Choroid plexus epithelial cell (primary cell): ENCODE measurements at places on chromosomes 11 and 22.

DNA sequence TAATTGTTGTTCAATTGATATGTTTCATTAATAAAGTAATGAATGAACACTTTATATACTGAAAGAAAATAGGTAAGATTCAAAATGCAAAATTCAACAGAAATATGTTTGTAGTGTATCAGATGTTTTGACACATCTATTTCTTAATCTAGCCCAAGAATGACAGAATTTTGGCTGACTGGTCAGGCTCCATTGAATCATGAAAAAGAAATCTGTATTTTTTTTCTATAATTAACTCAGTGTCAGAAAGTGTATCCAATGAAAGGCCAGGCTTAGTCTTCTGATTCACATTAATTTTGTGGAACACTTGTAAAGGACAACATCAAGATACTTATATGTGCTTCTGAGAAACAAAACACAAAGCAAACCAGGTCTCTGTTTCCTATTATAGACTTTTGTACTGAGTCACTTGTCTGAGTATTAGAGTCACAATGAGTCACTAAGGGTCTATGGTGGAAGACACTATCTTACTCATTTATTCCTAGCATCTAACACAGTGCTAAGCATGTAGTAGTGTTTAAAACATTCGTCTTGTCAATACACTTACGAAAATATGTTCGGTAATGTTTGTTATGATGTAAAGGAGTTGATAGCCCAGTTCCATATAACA lies 297.7 kb upstream of the CCDC90B start:
- peak; percentile 10 for DNase-seq

DNA sequence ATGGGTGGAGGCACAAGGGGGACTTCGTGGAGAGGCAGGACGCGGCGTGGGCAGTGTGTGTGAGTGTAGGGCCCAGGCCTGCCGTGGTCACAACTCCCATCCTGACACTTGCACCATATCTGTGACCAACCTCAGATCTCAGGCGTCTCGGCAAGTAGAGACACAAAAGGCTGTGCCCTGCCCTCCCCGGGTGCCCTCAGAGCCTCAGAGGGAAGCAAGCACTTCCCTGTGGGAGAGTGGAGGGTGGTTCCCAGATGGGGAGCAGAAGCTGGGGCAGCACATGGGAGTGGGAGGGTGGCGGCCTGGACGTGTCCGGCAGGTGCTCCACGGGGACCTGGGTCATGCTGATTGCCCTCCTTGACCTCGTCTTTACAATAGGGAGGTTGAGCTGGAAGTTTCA lies 20.4 kb downstream of the B3GAT1 start:
- DNase-seq: no peak

- no peak for DNase-seq
These were observed 26.7 kb downstream of the ALKBH3 start for GRCh38 chr11:43907028-43907975.

DNA sequence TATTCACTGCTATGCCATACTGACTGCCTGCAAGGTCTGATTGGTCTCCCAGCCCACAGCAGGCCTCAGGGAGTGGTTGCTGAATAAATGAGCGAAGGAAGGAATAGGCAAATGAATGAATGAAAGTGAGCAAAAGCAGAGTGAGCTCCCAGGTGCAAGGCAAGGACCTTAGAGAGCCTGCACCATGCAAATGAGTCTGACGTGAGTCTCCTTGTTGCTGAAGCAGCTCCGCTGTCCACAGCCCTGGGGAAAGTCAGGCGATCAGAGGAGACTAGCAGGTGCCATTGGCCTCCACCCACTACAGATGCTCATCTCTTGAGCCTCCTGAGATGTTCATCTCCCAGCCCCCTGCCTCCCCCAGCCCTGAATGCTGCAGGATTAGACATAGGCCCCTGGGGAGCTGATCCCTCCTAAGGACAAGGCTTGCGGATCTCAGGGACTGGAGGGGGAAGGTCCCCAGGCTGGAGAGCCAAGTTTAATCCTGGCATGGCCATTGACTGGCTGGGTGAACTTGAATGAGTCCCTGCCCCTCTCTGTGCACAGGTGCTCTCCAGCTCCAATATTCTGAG lies 22.1 kb downstream of the GDPD5 start:
- no peak for DNase-seq

- peak; percentile 53 for DNase-seq
These were observed 12.9 kb downstream of the RELT start for GRCh38 chr11:73389134-73389525.

- DNase-seq: no peak
These were observed 113.0 kb downstream of the PTPRJ start for GRCh38 chr11:48093323-48093722.

DNA sequence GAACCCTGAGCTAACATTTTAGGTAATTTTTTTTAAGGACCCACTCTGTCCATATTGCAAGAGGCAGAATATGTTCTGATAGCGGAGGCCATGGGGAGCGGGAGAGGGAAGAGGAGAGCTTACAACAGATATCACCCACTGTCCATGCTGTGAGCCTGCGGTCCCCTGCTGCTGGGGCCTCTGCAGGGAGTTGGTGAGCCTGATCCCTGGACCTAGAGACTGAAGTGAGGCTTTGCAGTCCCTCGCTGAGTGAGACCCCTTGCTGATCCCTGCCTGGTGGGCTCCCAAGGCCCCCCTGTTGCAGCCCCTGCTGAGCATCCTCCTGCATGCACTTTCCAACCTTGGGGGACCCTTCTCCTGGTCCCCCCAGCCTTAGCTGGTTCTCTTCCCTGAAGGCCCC lies 12.5 kb downstream of the MIF start:
- no peak for DNase-seq

DNA sequence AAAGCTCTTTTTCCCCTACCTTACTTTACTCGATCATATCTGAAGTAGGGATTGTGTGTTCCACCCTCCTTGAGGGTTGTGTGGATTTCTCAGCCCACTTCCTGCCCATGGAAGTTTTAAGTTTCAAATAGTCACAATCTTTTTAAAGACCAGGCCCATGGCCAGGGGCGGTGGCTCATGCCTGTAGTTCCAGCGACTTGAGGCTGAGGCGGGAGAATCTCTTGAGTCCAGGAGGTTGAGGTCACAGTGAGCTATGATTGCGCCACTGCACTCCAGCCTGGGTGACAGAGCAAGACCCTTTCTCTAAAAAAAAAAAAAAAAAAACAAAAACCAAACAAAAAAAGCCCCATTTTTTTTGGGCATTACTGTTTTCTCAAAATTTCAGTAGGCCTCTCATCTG lies 36.3 kb upstream of the LRRC10B start:
- DNase-seq: no peak

DNA sequence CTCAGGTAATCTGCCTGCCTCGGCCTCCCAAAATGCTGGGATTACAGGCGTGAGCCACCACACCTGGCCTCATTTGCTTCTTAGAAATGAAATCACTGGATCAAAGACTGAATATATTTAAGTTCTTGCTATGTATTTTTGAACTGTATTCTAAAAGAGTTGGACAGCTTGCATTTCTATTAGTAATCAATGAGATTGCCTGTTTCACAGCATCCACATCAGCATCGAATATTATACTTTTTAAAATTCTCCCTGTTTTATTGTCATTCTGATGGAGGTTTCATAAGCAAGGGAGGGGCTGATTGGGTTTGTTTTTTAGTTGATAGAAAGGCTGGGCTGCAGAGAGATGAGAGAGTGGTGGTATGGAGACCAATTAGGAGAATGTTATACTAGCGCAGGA lies 68.7 kb upstream of the CREB3L1 start:
- DNase-seq: no peak

DNA sequence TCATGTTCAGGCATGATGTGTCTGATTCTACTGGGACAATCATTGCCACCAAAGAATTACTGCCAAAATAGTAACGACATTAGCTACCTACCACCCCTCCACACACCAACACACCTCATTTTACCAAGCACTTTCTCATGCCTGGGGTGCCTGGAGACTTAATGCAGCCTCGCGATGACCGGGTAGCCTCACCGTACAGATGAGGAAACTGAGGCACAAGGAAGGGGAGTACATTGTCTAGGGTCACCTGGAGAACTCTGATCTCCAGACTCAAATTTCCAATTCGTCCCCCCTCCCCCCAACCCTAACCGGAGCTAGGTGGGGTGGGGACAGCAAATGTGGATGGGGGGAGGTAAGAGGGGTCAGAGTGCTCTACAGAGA lies 2.7 kb upstream of the RTN4RL2 start:
- no peak for DNase-seq

DNA sequence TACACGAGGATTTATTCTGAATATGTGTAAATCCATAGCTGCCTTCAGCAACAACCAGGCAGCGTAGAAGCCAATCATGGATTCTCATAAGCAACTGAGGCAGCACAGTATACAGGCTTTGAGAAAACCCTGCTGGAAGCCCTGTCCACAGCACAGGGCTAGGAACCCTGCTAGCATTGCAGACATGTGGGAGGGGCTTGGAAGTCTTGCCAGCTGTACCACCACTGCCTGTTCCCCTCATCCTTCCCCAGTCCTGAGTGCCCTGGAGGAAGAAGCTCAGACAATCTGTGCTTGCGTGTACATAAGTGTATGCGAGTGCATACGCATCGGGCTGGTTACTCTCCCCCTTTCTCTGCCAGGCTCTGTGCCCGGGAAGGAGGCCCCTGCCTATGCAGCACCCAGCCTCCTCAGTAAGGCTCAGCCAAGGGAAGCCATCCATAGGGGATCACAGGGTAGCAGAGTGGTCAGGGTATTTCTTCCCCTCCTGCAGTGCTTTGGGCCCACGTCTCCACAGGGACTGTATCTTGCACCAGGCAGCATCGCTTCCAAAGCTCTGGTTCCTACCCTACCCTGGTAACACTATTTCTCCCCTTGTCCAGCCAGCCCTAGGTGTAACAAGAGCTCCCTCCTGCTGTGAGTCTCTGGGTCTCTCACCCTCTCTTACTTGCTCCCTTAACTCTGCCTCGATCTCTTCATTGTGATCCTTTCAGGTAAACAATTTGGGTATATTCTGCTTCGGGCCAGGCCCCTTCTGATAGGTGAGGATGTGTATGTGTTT lies 90.5 kb downstream of the GALNT18 start:
- no peak for DNase-seq

GRCh38 chr11:31218847-31219246 lies 150.7 kb downstream of the DCDC1 start:
- no peak for DNase-seq

- no peak for DNase-seq
These were observed 3.3 kb upstream of the MMP10 start for GRCh38 chr11:102783720-102784119.

GRCh38 chr11:62611705-62612365 lies 740 bp downstream of the EML3 start:
- DNase-seq: peak; percentile 60

DNA sequence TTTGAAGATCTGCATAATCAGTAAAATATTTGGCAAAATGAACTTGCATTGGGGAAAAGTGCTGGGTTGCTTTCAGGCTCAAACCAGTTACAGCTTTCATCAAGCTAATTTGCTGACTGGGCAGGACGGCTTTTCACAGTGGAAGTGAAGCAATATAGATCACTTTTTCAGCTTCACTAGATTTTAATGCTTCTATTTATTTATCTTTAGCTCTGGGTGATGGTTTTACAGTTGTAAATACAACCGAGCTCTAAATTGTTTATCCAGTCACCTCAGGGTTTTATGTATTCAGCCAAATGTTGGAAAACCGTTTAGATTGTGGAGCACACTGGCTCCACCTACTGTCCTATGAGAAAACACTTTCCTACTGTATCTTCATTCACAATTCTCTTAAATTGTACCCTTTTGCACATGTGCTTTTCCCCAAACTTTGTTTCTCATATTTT lies 58.2 kb downstream of the ACER3 start:
- DNase-seq: peak; percentile 80

DNA sequence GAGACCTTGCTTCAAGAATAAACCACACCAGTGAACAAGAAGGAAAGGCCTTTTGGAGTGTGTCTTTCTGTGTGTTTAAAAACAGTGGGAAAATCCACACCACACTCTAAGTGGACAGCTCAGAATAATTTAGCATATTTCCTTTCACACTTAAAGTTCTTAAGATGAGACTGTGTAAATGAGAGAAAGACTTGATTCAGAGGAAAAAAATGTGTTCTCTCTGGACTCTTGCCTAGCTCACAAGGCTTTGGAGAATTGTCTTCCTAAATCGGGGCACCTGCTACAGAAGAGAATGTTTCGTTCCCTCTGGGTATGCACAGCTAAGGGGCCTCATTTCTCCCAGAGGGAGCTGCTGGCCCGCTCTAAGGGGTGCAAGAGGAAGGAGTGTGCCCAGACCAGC lies 28.4 kb upstream of the CRTAM start:
- no peak for DNase-seq

- DNase-seq: no peak
These were observed 21.2 kb upstream of the OR10W1 start for GRCh38 chr11:58289266-58289665.

GRCh38 chr11:77515063-77515462 lies 41.2 kb upstream of the PAK1 start:
- no peak for DNase-seq

- peak; percentile 86 for DNase-seq
These were observed 15.5 kb downstream of the APOL3 start for GRCh38 chr22:36144886-36145541.

- DNase-seq: peak; percentile 89
These were observed 5.2 kb upstream of the ZC3H12C start for GRCh38 chr11:110087812-110088534.

DNA sequence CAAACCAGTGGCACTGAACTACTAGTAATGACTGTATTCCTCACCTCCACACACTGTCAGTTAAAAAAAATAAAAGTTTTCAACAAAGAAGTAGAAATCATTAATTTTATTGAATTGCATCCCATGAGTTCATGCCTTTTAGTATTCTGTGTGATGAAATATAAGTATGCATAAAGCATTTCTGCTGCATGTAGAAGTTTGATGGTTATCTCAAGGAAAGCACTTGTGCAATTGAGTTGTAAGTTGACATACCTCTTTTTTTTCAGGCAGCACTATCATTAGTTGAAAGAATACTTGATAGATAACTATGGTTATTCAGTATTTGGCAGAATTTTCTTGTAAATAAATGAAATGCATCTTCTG lies 104.4 kb downstream of the STIM1 start:
- DNase-seq: peak; percentile 60

DNA sequence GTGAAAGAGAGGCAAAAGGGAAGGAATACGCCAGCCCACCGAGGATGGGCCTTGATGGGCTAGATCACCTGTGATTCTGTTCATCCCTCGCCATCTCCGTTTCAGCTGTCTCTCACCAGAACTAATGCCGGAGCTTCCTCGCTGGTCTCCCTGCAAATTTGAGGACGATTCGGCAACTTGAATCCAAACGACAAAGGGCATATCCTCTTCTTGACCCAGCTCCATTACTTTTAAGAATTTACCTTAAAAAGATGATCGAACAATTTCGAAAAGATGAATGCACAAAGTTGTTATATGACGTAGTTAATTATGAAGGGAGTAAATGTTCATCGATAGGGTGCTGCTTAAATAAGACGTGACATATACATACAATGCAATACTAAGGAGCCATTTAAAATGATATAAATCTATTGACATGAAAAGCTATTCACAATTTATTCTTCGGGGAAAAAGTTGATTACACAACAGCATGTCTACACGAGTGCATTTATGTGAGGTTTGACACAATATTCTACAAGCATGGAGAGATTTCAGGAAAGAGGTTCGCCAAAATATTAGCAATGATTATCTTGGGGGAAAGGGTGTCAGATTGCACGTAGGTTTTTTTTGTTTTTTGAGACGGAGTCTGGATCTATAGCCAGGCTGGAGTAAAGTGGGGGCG lies 937 bp upstream of the FAM168A start:
- no peak for DNase-seq

GRCh38 chr11:14546672-14547071 lies 26.5 kb upstream of the PSMA1 start:
- no peak for DNase-seq

GRCh38 chr11:196786-197731 lies 4.2 kb downstream of the SCGB1C1 start:
- DNase-seq: no peak

- no peak for DNase-seq
These were observed 74.8 kb upstream of the NECTIN1 start for GRCh38 chr11:119803726-119804294.

GRCh38 chr11:102330231-102330630 lies 12.9 kb downstream of the BIRC3 start:
- DNase-seq: no peak
